NCI-H1105 treated with DMSO at 0.1 percent for 48 hours (cell line): ENCODE measurements at places on chromosomes 5 and 9.

DNA sequence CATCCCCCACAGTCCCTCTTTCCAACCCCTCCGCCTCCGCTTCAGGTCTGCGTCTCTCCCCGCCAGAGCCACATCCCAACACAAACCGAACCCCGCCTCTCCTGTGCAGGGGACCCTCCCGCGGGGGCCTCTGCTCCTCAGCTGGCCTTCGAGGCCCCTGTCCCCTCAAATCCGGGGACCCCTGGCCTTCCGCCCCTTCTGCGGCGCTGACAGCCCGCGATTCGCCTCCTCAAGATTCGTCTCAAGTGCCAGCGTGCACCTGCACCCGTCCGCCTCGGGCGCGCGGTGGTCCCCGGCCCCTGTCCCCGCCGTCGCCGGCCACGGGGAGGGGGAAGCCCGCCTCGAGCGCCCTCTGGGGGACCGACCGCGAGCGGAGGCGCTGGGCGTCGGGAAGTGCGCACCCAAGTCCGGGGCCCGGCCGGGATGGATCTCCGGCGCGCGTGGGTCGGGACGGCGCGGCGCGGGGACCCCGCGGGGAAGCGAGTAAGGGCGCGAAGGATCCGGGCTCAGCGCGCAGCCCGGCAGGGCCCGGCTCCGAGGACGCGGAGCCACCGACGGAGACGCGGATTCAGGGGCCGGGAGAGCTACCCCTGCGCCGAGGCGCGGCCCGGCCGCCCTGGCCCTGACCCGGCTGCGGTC is 623 bp downstream of the FLT4 start:
- DNase-seq = no peak

DNA sequence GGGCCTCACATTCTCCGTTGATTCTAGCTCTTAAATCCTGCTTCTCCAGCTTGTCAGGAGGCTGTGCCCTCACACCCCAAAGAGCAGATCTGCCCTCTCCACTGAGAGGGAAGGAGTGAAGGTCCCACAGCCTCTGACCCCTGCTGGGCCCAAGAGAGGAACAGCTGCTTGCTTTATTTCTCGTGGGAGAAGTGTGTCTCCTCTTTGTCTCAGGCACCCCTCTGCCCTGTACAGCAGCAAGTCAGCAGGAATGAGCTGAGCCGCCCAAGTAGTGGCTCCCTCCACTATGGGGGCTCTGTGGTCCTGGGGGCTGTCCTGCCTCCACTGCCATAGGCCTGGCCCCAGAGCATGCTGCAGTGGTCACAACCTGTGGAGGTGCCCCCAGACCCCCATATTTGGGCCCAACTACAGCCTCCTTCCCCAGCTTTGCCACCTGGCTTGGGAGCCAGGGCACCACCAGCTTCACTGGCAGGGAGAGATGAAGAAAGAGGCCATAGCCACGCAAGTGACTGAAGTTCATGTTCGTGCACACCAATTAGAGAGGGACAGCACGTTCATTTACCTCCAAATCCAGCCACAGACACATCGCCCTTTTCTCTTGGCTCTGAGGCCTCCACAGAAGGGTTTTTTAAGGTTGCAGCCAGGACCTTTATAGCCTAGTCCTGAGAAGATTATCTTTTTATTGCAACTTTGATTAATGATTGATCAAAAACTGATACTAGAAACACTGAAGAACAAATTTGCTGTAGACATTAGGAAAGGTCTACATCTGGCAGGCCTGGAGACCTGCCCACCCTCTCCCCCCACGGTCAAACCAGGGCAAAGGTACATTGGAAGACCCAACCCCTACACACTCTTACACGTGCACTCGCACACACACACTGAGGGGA is 27.5 kb downstream of the IRF1 start:
- no peak for DNase-seq

DNA sequence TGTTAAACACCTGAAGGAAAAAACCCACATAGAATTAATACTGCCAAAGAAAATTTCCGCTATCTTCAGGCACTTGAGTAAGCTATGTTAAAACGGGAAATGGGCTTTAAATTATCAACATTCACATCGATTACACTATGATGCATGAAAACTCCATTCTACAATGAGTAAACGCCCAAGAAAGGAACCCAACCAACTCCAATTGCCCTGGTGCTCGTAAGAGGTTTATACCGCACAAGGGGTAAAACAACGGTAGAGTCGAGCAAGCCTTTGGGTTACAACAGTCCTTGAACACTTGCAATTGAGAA is 1.0 kb downstream of the AGTPBP1 start:
- DNase-seq = peak; percentile 38

- DNase-seq = no peak
Observed at GRCh38 chr9:105132606-105133005, 111.8 kb upstream of the SLC44A1 start.

DNA sequence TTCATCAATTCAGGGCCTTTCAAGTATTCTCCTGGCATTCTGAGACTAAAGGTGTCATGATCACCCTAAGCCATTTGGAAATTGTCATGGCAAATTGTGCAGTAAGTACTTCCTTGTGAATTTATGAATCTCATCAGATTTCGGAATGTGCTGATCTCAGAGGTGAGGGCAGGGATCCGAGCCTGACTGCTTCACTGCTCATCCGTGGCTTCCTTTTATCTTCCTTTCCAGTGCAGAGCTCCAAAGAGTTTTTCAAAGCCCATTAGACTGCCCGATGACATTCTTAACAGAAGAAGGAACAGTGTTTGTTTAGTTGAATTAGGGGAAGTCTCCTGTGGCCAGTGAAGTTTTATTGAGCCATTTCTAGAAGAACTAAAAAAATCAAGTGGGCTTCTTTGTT is 182.8 kb upstream of the GDNF start:
- DNase-seq = no peak

- DNase-seq = no peak
Observed at GRCh38 chr5:96144289-96144688, 182.6 kb upstream of the ELL2 start.

DNA sequence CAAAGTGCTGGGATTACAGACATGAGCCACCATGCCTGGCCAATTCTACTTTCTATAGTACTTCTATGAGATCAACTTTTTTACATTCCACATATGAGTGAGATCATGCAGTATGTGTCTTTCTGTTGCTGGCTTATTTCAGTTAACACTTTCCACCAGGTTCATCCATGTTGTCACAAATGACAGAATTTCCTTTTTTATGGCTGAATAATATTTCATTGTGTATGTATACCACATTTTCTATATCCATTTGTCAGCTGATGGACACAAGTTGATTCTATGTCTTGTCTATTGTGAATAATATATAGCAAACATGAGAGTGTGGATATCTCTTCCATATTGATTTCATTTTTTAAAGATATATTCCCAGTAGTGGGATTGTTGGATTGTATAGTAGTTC is 17.2 kb downstream of the NLN start:
- DNase-seq = no peak

DNA sequence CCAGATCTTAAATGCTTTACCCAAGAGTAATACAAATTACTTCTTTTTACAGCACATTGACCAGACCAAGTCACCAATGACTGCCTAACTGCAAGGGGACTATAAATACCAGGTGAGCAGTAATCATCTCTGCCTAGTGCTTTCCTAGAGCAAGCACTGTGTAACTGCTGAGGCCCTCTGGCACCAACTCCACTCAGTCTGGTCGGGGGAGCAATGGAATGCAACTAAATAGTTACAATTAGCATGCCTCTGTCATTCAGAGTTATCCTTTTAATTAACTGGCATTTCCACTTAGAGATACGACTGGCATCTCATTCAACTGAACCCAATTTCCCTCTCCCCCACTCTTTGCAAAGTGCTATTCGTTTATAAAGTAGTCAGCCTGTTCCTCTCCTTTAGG is 1309.1 kb upstream of the DMAC1 start:
- DNase-seq = no peak

GRCh38 chr9:111154081-111154562 is 115.9 kb upstream of the LPAR1 start:
- no peak for DNase-seq

DNA sequence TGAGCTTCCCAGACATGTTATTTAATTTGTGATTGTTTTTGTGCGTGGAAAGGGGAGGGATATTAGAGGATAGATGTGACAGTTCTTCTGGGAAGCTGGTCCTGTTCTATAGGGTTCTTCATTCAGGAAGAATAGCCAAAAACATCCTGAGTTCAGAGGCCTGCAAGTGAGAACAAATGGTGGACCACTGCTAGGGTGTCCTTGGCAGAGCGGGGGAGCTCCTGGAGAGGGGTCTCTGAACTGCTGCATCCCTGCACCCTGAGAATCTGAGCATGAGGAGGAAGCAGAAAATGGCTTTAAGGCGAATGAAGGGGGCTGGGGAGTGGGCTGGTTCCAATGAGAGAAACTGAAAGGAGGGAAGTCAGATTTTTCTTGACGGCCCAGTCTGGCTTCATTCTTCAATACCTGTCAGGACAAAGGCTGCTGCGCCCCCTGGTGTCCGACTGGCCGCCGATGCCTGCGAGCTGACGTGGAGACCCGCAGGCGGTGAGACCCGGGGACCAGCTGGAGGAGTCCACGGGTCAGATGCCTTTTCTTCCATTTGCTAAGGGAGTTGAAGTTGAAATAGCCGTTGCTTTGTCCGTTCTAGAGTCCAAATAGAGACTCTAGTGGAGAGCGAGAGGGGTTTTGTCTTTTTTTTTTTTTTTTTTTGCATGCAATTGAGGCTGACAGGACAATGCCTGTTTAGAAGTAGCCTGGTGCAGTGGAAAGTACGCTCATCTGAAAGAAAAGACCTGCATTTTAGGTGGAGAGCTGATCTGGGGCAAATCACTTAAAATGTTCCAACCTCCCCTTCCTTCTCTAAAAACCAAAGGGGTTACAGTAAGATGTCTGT is 39.5 kb upstream of the NFIB start:
- DNase-seq = no peak

DNA sequence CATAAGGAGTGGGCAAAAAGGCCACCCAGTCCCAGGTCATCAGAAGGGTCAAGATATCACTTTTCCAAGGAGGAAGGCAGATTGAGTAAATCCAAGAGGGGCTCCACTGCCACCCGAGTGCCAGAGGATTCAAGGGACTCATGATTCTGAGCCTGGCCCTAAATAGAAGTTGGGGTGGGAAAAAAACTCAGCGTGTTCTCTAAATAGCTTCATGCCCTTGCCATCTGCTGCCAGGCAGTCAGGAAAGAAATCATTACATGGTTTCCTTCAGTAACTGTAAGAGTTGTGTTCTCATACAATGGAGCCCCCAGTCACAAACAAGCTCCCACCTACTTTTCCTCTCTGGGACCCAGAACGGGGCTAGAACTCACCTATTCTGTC is 37.2 kb downstream of the SAR1B start:
- no peak for DNase-seq

DNA sequence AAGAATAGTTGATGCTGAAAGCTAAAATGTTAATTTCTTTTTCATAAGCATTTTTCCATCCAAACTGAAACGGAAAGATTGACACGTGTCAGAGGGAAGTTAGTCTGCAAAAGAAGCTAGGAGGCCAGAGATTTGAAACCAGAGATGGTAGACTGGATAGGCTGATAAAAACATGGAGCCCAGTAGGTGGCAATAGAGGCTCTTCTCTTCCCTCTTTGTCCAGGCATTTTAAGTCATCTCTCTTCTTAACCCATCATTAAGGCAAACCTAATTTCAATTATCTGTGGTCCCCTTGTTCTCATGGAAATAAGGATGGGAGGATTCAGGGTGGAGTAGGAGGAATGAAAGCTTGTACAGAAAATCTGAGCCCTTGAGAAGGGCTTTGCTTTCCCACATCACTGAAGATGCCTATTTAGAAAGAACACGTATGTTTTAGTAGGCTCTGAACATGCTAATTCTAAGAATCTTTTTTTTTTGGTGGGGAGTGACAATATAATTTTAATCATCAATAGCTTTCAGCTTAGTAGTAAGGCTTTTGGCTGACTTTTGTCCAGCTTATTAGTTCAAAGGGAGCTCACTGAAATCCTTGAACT is 66.6 kb downstream of the ZNF474 start:
- DNase-seq = peak; percentile 58

- DNase-seq = no peak
Observed at GRCh38 chr5:64509828-64510227, 4.0 kb downstream of the RGS7BP start.

- DNase-seq = no peak
Observed at GRCh38 chr5:14249258-14250082, 106.3 kb downstream of the TRIO start.

- DNase-seq = no peak
Observed at GRCh38 chr9:69190863-69191181, 16.7 kb downstream of the TJP2 start.

- DNase-seq = no peak
Observed at GRCh38 chr5:607541-608428, 4.4 kb upstream of the CEP72 start.

GRCh38 chr9:134135343-134136117 is at the start of gene WDR5:
Gene WDR5 (plus strand): TSS chr9:134136082. CDS start chr9:134139878, 3,796 bp downstream.
- DNase-seq = peak; percentile 77

- DNase-seq = no peak
Observed at GRCh38 chr9:14021871-14022525, 291.9 kb downstream of the NFIB start.

DNA sequence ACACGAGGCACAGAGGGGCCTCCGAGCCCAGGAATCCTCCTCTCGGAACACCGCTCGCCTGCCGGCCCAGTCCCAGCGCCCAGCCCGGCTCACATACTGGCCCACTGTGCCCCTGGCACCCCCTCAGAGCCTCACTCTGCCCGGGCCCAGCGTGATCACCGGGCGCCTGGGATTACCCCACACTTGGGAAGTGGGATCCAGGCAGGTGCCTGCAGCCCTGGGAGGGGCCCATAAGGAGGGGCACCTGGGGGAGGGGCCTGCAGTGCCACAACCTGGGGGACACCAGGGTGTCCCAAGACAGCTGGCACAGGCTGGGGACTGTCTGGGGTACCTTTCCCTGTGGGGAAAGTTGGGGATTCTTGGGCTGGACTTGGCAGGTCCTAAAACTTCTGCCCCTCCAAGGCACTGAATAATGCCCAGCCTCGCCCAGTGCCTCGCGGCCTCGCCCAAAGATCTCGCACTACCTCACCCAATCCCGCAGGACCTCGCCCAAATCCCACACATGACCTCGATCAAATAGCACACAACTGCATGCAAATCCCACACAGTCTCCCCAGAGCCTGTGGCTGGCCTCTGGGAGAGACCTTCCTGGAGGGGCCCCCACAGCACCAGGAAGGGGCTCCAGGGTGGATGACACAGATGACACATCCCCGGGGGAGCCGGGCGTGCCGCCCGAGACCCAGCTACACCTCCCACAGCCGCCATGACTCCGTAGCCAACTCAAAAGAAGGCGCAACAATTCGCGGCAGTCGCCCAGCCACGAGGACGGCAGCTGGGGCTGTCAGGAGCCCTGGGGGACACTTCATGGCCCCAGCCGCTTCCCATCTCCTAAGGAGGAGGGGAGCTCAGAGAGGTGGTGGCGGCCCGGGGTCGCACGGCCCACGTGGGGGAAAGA is 13.7 kb downstream of the NOTCH1 start:
- no peak for DNase-seq

- no peak for DNase-seq
Observed at GRCh38 chr5:96963267-96963666, 27.4 kb downstream of the LNPEP start.

DNA sequence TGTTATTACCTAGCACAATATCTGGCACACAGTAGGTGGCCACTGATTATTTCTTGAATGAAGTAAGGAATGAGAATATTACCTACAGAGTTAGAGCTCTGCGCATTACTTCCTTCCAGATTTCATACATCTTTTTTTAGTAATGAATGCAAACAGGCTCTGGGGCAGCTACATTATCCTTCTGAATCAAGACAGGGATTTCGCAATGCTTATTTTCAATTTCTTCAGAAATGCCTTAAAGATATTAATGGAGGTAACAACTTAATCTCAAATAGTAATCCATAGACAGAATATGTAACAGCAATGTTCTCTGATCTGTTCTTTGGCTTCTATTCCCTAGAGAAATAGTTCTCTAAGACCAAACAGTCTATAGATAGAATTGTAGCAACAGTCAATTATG is 32.6 kb downstream of the CDKN2A start:
- DNase-seq = no peak

- no peak for DNase-seq
Observed at GRCh38 chr9:135833864-135834263, 73.5 kb downstream of the CAMSAP1 start.
